SIG-M5 (cell line): ENCODE measurements at places on chromosomes 2 and 18.

DNA sequence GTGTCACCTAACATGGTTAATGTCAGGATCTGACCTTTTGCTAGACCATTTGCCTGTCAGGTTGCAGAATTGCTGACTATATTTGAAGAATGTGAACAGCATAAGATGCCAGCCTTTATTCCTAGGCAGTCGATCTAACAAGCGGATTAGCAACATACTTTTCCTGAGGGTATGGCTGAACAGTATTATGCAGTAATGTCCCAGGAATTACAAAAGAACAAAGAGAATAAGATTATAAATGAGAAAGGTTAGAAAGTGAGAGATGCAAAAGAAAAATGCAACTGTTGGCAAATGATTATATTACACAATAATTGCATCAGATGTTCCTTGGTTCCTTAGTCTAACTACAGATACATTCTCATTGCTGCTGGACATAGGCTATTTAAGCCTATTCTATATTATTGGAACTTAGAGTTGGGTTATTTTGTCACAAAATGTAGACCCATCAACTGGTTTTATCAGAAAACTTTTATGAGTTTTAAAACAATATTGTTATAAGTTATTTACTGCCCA is 647.1 kb upstream of the CRIM1 start:
- DNase-seq: no peak

DNA sequence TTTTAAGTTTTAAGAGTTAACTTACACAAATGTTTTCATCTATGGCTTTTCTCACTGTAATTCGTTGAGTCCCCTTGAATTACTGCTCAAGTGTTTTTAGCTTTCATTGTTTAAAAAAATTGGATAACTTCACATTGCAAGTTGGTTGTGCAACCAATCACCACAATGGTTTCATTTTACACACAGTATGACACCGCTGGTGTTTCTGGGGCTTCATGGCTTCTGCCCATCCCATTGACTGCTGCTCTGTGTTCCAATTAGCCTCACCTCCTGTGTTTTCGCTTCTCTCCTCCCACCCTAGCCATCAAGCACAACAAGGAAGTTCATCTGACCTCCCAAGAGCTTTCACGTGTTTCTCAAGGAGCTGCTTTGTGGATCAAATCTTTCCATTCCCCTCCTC is 199.1 kb upstream of the CHAC2 start:
- DNase-seq: no peak

- DNase-seq: no peak
Observed at GRCh38 chr18:76391038-76391437, 104.0 kb downstream of the ZNF516 start.

DNA sequence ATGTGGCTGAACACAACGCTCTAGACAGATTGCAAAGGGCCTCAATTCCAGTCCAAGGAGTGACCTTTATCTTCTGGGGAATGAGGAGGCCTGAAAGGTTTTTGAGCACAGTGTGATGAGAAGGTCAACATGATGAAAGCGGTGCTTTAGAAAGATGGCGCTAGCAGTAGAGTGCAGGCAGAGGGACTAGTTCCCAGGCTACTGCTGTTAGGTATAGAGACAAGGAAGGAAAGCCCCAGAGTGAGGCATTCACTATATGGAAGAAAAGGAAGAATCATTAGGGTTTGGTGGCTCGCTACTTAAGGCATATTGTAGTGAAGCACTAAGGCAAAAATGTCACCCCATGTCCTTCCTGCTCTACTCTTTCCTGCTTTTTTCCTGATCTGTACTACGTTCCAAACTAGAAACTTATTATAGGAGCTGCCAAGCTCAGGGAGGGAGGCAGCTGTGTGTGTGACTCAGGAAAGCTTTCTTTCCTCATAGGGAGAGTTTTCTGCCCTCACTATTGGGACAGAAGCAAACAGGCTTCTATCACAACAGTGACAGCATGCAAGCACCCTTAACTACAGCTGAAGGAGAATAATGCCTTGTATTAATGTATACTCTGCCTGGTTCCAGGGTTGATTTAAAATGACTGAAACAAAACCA is 160.8 kb upstream of the CAVIN2 start:
- DNase-seq: no peak

- DNase-seq: no peak
Observed at GRCh38 chr2:232629129-232629475, 4.3 kb upstream of the EFHD1 start.
